ENCODE measurements at places on chromosomes 5 and 9.

DNA sequence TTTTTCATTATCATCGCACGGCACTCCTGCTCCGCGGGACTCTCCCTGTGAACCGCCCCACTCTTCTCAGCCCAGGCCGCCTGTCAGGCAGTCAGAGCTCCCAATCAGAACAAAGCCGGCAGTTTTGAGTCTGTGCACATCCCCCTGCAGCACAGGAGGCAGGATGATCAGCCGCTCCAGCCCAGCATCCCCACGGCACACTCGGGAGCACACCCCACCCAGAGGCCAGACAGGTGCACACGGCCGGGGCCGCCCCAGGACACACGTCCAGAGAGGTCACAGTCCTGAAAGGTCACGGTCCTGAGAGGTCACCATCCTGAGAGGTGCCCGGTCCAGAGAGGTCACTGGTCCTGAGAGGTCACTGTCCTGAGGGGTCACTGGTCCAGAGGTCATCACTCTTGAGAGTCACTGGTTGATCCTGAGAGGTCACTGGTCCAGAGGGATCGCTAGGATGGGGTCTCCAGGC lies 8.4 kb downstream of the TPPP start:
- no peaks in the 10 kb centered on the region for H3K27me3 ChIP-seq
- H3K4me3 ChIP-seq, result no peak overlapping the region
- DNase-seq, result peak; percentile 33
- H3K27ac ChIP-seq, result no peak overlapping the region
- H3K4me1 ChIP-seq, result no peaks in the 10 kb centered on the region

- no peaks in the 10 kb centered on the region for H3K27me3 ChIP-seq
- peaks cover 38% of the 10 kb centered on the region for H3K4me1 ChIP-seq
- H3K4me3 ChIP-seq, result no peak overlapping the region
- peaks cover 22% of the 10 kb centered on the region for H3K36me3 ChIP-seq
- peak; percentile 69 for DNase-seq
Observed at GRCh38 chr9:4987961-4988421, 2.9 kb downstream of the JAK2 start.

DNA sequence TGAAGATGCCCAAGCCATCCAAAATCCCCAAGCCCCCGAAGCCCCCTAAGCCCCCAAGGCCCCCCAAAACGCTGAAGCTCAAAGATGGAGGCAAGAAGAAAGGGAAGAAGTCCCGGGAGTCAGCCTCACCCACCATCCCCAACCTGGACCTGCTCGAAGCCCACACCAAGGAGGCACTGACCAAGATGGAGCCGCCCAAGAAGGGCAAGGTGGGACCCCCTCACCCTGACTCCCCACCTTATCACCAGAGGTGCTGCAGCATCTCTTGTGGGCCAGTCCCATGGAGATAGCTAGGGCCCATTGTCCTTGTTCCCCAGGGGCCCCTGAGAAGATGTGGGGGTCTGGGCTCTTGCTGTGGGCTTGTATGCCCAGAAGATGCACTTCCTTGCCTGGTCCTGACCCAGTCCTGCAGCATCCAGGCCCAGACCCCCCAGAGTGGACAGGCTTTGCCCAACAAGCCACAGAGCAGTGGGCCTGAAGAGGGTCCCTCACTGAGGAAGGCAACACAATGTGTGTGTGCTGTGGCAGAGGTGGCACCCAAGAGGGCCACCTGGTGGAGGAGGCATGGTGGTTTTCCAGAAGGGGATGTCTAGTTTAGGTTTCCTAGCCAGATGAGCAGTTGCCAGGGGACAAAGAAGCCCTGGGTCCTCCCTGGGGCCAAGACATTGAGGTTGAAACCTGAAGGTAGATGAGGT lies 84.1 kb downstream of the PHF2 start:
- DNase-seq, result no peak
- no peaks in the 10 kb centered on the region for H3K4me1 ChIP-seq
- peaks cover 5% of the 10 kb centered on the region for H3K36me3 ChIP-seq
- no peaks in the 10 kb centered on the region for H3K27me3 ChIP-seq
- H3K27ac ChIP-seq, result no peak overlapping the region

- peaks cover 52% of the 10 kb centered on the region for H3K27me3 ChIP-seq
- peak overlapping the region; percentile 91 for H3K4me3 ChIP-seq
- H3K27ac ChIP-seq, result peak overlapping the region; percentile 65
- peaks cover 57% of the 10 kb centered on the region for H3K4me1 ChIP-seq
- DNase-seq, result no peak
Observed at GRCh38 chr5:173327084-173327947, 898 bp downstream of the STC2 start.

DNA sequence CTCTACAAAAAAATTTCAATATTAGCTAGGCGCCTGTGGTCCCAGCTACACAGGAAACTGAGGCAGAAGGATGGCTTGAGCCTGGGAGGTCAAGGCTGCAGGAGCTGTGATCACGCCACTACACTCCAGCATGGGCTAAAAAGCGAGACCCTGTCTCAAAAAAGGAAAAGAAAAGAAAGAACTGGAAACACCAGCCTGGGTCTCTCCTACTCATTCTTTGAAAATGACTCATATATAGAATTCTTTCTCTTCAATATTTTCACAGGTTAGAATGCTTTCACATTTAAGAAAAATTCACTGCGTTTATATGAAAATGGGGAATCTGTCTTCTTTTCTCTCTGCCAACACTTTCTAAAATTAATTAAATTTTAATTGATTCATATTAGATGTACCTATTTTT lies 115.6 kb downstream of the TRPM6 start:
- H3K27me3 ChIP-seq, result peaks cover 26% of the 10 kb centered on the region
- H3K27ac ChIP-seq, result no peak overlapping the region
- H3K36me3 ChIP-seq, result no peaks in the 10 kb centered on the region
- DNase-seq, result no peak
- H3K4me3 ChIP-seq, result no peak overlapping the region

GRCh38 chr5:128038643-128039042 lies 44.9 kb upstream of the SLC12A2 start:
- H3K27me3 ChIP-seq, result no peaks in the 10 kb centered on the region
- H3K36me3 ChIP-seq, result no peaks in the 10 kb centered on the region
- H3K27ac ChIP-seq, result no peak overlapping the region

DNA sequence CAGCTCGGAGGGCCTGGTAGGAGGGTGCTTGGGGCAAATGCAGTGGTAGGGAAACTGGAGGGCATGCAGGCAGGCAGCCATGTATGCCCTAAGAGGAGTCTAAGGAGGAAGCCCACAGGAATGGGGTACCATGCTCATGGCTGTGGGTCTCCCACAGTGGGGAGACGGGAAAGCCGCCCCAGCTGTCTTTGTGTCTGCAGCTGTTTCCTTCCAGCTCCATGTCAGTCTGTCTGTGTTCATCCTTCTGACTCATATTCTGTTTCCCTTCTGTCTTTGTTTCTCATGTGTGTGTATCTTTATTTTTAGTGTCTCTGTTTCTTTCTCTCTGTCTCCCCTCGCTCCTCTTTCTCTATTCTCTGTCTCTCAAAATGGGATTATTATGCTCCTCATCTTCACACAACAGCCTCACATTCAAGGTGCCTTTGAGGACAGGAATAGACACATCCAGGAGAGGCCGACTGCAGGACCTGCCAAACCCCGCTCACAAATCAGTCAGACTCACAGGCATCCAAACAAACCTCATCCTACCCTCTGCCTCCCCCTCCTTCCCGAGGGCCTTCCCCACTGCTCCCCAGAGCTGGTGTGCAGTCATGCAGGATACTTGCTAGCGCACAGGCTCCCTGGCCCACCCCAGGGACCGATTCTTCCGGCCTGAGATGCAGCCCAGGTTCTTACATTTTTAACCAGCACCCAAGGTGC lies 68.4 kb upstream of the RARS1 start:
- H3K36me3 ChIP-seq, result no peaks in the 10 kb centered on the region
- H3K27me3 ChIP-seq, result peaks cover 12% of the 10 kb centered on the region
- no peaks in the 10 kb centered on the region for H3K4me1 ChIP-seq
- H3K4me3 ChIP-seq, result no peak overlapping the region

- H3K4me1 ChIP-seq, result peaks cover 55% of the 10 kb centered on the region
- peaks cover 20% of the 10 kb centered on the region for H3K36me3 ChIP-seq
- H3K27ac ChIP-seq, result no peak overlapping the region
Observed at GRCh38 chr5:159410480-159410879, 80.2 kb upstream of the IL12B start.

- no peaks in the 10 kb centered on the region for H3K27me3 ChIP-seq
- no peak overlapping the region for H3K4me3 ChIP-seq
- no peaks in the 10 kb centered on the region for H3K4me1 ChIP-seq
- no peak for DNase-seq
Observed at GRCh38 chr5:25851301-25851700, 1187.1 kb downstream of the CDH9 start.

DNA sequence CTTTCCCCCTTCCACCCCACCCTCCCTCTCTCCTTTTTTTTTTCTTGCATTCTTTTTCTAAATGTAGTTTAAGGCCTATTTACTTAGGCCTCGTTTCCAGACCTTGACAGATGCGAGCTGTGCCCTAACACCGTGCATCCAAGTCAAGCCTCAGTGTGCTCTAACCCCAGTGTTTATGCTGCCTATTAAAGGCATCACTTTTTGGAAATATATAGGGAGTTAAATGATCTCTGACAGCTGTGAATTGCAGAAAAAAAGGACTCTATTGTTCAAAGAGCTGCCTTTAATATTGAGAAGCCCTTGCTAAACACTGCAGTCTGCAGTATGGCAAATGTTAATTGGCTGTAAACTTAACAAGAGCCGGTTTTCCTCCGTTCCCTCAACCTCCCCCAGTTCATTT lies 270.4 kb upstream of the TUT7 start:
- no peak overlapping the region for H3K4me3 ChIP-seq
- no peaks in the 10 kb centered on the region for H3K4me1 ChIP-seq
- no peaks in the 10 kb centered on the region for H3K36me3 ChIP-seq

- H3K4me1 ChIP-seq, result no peaks in the 10 kb centered on the region
- peak; percentile 52 for DNase-seq
- H3K27me3 ChIP-seq, result peaks cover 17% of the 10 kb centered on the region
- no peak overlapping the region for H3K4me3 ChIP-seq
- H3K36me3 ChIP-seq, result no peaks in the 10 kb centered on the region
- no peak overlapping the region for H3K27ac ChIP-seq
Observed at GRCh38 chr5:170466988-170467707, 36.7 kb upstream of the KCNIP1 start.

GRCh38 chr9:98158071-98158831 lies 34.2 kb downstream of the CORO2A start:
- H3K27ac ChIP-seq, result peak overlapping the region; percentile 64
- peak; percentile 54 for DNase-seq
- peaks cover 6% of the 10 kb centered on the region for H3K36me3 ChIP-seq
- H3K4me1 ChIP-seq, result peaks cover 25% of the 10 kb centered on the region

DNA sequence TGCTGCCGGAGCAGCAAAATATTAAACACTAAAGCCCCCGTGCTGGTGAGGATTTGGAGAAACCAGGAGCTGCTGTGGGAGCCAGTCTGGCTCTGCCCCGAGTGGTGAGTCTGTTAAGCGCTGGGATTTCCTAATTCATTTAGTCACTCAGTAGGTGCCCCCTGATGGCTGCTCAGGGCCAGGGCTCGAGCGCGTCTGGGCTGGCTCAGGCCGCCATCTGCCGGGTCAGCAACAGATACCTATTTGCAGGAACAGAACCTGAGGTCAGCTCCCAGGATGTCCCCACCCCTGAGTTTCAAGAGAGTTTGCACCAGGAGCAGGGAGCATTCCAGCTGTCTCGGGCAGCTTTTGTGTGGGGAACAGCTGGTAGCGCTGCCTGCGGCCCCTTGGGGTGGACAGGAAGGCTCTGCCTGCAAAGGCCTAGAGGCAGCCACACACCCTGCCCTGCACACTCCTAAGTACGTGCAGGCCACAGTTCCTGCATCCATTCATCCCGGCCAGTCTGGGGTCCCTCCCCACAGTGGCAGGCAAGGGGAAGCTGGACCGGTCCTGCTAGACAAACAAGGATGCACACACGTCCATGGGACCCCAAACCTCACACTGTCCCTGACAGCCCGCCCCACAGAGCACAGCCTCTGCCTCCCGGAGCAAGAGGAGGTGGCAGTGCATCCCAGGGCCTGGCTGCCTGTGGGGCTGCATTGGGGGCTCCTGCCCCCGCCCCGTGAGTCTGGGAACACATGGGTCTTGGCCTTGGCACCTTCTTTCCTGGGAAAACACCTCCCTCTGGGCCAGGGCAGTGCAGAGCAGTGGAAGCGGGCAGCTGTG lies 83.7 kb downstream of the ADAMTS2 start:
- H3K27ac ChIP-seq, result no peak overlapping the region
- H3K4me1 ChIP-seq, result no peaks in the 10 kb centered on the region
- no peak overlapping the region for H3K4me3 ChIP-seq
- no peaks in the 10 kb centered on the region for H3K27me3 ChIP-seq
- DNase-seq, result no peak

GRCh38 chr9:133149130-133150015 lies 14.3 kb downstream of the GBGT1 start:
- peak overlapping the region; percentile 73 for H3K27ac ChIP-seq
- peak overlapping the region; percentile 59 for H3K4me3 ChIP-seq
- H3K27me3 ChIP-seq, result no peaks in the 10 kb centered on the region

DNA sequence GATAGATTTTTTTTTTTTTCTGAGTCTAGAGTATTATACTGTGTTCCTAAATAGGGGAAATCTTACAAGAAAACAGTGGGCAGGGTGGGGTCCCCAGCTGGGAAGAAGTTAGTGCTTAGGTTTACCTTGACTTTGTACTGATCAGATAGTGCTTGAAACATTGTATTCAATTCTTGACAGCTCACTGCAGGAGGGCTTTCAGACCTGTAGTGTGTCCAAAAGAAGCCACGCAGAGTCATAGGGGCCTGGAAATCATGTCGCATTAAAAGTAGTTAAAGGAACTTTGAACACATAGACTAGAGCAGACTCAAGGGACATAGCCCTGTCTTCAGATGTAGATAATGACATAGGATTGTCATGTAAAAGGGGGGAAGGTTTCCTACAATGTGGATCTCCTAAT lies 215.4 kb upstream of the NR4A3 start:
- H3K4me1 ChIP-seq, result peaks cover 14% of the 10 kb centered on the region
- no peak for DNase-seq
- no peak overlapping the region for H3K4me3 ChIP-seq
- no peak overlapping the region for H3K27ac ChIP-seq
- peaks cover 8% of the 10 kb centered on the region for H3K27me3 ChIP-seq

- H3K27me3 ChIP-seq, result no peaks in the 10 kb centered on the region
- peaks cover 9% of the 10 kb centered on the region for H3K4me1 ChIP-seq
- no peak for DNase-seq
- no peak overlapping the region for H3K27ac ChIP-seq
- peaks cover 48% of the 10 kb centered on the region for H3K36me3 ChIP-seq
Observed at GRCh38 chr9:127526655-127527559, 75.6 kb downstream of the LRSAM1 start.

DNA sequence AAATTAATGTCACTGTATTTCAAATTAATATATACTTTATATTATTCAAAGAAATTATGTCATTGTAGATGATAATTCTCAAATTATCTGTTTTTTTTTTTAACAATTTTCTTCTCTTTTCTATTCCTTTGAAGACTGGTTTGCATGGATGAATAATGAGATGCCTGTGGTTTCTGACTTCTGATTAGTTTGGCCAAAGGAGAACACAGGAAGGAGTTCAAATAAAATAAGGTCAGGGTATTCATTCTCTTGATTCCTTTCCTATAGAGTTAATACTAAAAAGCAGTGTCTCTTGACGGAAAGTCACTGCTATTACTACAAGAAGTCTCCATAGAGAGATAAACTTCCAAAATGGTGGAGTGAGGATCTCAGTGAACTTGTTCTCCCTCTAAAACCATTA lies 279.6 kb upstream of the FTMT start:
- H3K27me3 ChIP-seq, result no peaks in the 10 kb centered on the region
- H3K4me1 ChIP-seq, result no peaks in the 10 kb centered on the region
- no peak for DNase-seq
- no peak overlapping the region for H3K4me3 ChIP-seq
- H3K27ac ChIP-seq, result no peak overlapping the region

GRCh38 chr5:39533749-39534148 lies 109.0 kb upstream of the DAB2 start:
- H3K27me3 ChIP-seq, result peaks cover 39% of the 10 kb centered on the region
- H3K4me1 ChIP-seq, result no peaks in the 10 kb centered on the region

- H3K4me3 ChIP-seq, result no peak overlapping the region
- H3K27ac ChIP-seq, result no peak overlapping the region
- peaks cover 14% of the 10 kb centered on the region for H3K4me1 ChIP-seq
Observed at GRCh38 chr9:105257809-105258208, 13.4 kb downstream of the SLC44A1 start.

Data from activated CD8-positive, alpha-beta memory T cell treated with anti-CD3 and anti-CD28 coated beads, Interleukin-2, amount 10 ng/mL, durations not matched to agents 7 days and 5 days (primary cell).